Thymus (tissue), 14 donors: ENCODE measurements at places on chromosomes 13 and 19.

DNA sequence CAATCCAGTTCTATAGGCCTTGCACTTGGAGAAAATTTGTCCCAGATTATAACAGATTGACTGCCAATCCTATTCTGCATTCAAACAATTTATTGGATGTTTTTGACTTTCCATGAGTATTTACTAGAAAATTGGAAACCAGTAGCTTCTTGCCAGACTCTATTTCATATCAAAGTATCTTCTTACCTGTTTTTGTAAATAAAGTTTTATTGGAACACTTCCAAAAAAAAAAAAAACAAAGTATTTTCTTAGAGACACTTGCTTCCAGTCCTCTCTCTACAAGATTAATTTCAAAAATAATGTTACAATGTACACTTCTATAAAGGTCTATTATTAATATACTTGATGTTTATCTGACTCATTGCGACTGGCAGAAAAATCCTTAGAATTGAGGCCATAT, 209.2 kb upstream of the PCDH9 start:
- no peak for DNase-seq

DNA sequence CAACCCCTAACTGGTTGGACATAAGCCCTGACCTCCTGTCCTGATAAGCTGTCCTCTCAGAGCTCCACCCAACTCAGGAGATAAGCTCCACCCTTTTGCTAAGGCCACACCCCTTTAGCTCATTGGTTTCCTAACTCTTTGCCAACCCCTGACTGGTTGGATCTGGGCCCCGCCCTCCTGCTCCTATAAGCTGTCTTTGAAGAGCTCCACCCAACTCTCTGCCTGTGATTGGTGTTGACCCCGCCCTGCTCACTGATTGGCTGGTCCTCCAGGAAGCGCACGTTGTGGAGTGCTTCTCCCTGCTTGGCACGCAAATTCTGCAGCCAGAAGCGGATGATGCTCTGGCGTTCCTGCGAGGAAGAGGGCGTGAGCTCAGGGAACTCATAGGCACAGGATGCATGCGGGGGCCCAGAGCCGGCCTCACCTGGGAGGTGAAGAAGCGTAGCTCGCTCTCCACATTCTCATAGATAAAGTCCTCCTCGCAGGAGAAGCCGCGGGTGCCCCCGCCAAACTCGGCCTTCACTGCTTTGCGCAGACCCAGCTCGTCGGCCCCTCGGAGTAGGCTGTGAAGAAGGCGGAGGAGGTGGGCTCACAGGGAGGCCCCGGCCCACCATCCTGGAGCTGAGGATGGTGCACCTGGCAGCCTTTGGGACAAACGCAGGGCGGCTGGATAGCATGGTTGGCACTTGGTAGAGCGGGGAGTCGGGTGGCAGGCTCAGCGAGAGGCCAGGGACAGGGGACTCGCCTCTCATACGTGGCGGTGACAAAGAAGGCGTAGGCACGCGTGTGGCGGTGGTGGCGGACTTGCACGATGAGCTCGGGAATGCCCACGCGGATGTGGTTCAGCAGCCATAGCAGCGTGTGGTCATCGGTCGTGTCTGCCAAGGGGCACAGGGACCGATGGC, 1.7 kb downstream of the ANO8 start:
- DNase-seq: no peak

GRCh38 chr19:2726160-2726855, 5.1 kb upstream of the DIRAS1 start:
- no peak for DNase-seq

DNA sequence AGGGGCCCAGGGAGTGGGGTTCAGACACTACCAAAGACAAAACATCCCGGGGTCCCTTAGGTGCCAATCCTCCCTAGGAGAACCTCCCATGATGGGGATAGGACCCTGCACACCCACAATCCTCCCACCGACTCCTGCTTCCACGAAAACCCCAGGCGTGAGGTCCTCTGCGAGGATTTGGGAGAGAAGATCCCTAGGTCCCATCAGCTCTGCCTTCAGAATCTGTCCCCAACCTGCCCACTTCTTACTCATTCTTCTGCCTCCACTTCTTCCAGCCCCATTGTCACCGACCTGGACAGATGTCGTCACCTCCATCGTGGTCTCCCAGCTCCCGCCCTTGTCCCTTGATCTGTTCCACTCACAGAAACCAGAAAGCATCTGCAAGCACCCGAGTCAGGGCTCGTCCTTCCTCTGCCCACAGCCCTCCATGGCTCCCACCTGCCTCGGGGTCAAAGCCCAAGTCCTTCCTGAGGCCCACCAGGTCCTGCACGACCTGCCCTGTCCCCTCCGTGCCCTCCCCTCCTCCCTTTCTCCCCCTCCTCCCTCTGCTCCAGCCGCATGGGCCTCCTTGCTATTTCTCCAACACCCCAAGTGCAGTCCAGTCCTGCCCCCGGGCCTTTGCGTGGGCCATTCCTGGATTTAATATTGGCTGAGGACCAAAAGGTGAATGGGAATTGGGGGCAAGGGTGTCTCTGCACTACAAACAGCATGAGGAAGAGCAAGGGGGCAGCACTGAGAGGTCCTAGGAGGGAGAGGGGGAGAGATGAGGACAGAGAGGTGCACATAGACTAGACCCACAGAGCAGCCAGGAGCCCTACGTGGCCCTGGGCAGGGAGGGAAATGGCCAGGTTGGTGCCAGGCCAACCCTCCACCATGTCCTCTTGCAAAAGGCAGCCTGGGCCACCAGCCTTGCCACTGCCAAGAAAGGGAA, 51.3 kb downstream of the PTPRS start:
- DNase-seq: no peak

GRCh38 chr19:35365303-35365702, 5.6 kb upstream of the GPR42 start:
- DNase-seq: no peak

- no peak for DNase-seq
These were observed 80.1 kb downstream of the GGACT start for GRCh38 chr13:100508455-100508854.

DNA sequence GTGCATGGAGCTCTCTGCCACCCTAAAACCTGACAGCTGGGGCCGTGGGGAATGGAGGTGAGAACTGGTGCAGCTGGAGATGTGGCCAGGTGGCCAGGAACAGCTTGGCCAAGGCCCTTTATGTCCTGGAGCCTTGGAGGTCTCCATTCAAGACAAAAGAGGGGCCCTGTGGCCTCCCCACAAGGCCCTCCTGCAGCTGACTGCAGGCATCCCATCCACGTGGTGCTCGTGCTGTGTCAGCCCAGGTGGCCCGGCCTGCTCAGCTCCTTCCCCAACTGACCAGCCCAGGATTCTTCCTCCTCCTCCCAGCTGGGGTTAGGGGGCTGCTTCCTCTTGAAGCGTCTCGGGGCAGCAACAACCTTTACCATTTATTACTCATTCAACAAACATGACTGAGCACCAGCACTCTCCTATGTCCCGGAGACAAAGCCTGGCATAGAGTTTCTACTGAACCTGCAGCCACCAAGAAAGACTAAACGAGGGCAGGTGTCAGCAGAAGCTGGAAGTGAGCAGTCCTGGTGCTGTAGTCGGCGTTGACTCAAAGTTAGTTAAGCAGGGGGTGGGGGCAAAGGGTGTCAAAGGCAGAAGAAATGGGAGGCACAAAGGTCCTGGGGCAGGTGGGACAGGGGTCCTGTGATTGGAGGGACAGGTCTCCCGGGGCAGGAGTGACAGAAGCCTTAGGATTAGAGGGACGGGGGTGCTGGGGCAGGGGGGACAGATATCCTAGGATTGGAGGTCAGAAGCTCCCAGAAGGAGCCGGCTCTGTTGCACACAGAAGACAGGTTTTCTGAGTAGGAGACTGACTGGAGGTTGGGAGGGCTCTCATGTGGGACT, 23.3 kb upstream of the C13orf46 start:
- DNase-seq: no peak
